Nucleus accumbens (tissue), 56 donors: ENCODE measurements at places on chromosomes 4 and X.
A peak's percentile ranks its signal among the peaks of the same experiment; 100 is the strongest.

- no peak for DNase-seq
Observed at GRCh38 chr4:137768881-137769280, 236.6 kb upstream of the PCDH18 start.

GRCh38 chrX:72025236-72025770, 106.4 kb downstream of the RTL5 start:
- no peak for DNase-seq

DNA sequence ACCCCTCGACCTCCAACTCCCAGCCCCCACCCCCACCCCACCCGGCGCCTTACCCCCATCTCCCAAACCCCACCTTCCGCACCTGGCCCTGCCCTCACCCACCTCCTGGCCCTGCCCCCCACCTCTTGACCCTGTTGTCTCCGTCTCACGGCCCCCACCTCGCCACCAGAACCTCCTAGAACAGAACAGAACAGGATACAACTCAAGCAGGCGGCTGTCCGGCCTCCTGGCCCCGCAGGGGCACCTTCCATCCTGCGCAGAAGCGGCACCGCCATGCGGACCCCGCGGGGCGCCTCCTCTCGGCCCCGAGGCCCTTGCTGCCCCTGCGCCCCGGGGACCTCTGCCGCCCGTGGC, 354 bp downstream of the CTAG2 start:
- no peak for DNase-seq

DNA sequence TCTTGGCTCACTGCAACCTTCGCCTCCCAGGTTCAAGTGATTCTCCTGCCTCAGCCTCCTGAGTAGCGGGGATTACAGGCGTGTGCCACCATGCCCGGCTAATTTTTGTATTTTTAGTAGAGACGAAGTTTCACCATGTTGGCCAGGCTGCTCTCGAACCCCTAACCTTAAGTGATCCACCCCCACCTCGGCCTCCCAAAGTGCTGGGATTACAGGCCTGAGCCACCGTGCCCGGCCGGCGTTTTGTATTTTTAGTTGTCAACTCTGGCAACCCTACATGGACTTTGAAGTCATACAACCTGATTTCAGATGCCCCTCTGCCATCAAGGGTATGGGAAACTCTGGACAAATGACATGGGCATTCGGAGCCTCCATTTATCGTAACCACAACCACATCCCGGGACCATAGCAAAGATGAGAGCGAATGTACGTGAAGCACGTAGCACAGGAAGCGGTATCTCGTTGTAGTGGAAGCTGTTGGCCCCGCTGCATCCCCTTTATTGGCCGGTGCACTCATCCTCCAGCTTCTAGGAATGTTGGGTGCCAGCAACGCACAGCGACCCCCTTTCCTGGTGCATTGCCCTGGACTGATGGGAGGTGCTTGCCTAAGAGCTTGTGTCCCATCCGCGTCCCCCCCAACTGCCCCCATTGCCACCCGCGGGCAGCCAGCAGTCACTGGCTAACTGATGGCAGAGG, 109.2 kb downstream of the PHKA2 start:
- no peak for DNase-seq

DNA sequence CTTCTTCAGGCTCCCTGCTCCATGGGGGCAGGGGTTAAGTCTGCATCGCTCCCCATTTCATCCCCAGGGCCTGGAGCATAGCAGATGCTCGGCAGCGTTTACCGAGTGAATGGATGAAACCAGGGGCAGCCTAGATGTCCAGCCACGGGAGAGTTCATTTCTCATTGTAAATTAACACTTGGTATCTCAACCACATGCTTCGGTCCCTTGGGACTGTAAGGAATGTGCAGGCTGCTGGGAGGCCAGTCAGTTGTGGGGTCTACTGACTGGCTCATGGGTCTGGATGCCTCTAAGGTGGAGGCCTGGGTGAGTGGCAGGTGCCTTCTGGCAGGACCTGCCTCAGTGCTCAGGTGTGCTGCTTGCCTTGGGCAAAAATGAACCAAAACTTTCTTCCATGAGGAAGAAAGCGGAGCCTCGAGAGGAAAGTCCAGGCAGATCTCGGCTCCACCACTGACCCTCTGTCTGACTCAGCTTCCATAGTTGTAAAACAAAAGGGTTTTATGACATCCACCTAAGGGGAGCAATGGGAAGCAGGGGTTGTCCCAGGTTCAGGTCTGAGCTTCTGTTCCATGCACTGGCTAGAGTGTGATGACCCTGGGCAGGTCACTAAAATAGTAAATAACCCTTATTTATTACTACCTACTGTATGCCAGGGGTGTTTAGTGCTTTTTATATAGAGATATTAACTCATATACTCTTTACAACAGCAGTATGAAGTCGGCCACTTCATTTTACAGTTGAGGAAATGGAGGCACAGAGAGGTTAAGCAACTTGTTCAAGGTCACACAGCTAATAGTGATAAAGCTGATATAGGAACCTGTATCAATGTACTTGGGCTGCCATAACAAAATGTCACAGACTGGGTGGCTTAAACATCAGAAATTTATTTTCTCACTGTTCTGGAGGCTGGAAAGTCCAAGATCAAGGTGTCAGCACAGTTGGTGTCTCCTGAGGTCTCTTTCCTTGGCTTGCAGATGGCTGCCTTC, 144.3 kb upstream of the STX18 start:
- DNase-seq: no peak

GRCh38 chr4:168549143-168549542, 52.3 kb downstream of the PALLD start:
- DNase-seq: no peak

GRCh38 chrX:154541896-154542722, 4.5 kb downstream of the G6PD start:
- peak; percentile 45 for DNase-seq

GRCh38 chr4:140005699-140006098, 148.3 kb downstream of the MAML3 start:
- DNase-seq: no peak

- no peak for DNase-seq
Observed at GRCh38 chrX:78237127-78237526, 90.3 kb downstream of the CYSLTR1 start.

GRCh38 chrX:72247206-72247942, 8.5 kb upstream of the ERCC6L start:
- no peak for DNase-seq

- no peak for DNase-seq
Observed at GRCh38 chr4:7547368-7548040, 112.8 kb upstream of the PSAPL1 start.

GRCh38 chrX:148530464-148531077, 30.2 kb downstream of the AFF2 start:
- DNase-seq: no peak

GRCh38 chrX:26822448-26822847, 606.5 kb downstream of the MAGEB5 start:
- DNase-seq: no peak

DNA sequence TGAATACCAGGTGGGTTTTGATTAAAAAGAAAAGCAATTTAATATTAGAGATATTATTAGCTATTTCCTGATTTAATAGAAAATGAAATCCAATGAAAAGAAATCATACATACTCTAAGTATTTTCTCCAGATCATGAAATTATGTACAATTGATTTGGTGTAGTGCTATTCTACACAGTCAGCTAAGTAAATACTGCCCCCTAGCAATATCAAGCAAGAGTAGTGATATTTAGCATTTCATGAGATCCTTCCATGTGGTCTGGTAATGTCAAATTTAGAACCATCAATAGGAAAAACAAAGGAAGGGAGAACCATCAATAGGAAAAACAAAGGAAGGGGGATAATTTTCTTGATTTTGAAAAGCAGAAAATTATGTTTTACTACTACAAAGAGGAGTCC, 114.6 kb downstream of the TBCK start:
- DNase-seq: no peak

GRCh38 chrX:149493567-149494562, 11.2 kb downstream of the IDS start:
- no peak for DNase-seq

DNA sequence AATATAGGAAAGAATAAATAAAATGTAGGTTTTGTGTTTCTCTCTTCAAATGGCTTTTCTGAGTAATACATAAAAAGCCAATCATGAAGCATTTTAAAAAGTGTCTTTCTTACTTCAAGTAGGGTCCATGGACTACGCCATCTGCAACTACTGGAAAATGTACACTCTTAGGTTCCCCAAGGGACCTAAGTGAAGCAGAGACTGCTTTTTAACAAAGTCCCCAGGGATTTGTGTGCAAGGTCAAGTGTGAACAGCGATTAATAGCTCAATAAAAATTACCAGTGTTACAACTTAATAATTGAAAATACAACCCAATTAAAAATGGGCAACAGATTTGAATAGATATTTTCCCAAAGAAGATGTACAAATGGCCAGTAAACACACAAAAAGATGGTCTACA, 84.9 kb downstream of the ARHGAP6 start:
- DNase-seq: no peak

- no peak for DNase-seq
Observed at GRCh38 chrX:120302434-120302833, 8.8 kb downstream of the TMEM255A start.

GRCh38 chr4:46946919-46947536, 38.0 kb upstream of the COX7B2 start:
- DNase-seq: no peak

GRCh38 chrX:31228909-31229308, 157.1 kb upstream of the FTHL17 start:
- no peak for DNase-seq

GRCh38 chr4:88188738-88189417, 30.4 kb upstream of the ABCG2 start:
- DNase-seq: no peak

DNA sequence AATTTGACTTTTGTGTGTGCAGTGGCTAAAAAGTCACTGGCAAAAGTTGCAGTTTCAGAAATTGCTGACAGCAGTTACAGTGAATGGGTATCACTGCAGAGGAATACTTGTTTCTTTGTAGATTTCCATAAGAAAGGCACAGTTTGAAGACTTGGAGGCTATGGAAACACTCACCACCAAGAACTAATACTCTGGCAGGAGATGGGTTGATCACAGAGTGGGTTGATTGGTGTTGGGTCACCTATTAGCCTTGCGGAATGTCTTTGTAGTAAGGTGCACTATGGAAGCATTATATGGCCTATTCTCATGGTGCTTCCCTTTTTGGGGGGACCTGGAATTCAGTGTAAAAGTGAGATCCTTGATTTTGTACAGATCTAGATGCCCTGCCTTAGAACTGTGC, 502.8 kb downstream of the CFAP47 start:
- DNase-seq: no peak

DNA sequence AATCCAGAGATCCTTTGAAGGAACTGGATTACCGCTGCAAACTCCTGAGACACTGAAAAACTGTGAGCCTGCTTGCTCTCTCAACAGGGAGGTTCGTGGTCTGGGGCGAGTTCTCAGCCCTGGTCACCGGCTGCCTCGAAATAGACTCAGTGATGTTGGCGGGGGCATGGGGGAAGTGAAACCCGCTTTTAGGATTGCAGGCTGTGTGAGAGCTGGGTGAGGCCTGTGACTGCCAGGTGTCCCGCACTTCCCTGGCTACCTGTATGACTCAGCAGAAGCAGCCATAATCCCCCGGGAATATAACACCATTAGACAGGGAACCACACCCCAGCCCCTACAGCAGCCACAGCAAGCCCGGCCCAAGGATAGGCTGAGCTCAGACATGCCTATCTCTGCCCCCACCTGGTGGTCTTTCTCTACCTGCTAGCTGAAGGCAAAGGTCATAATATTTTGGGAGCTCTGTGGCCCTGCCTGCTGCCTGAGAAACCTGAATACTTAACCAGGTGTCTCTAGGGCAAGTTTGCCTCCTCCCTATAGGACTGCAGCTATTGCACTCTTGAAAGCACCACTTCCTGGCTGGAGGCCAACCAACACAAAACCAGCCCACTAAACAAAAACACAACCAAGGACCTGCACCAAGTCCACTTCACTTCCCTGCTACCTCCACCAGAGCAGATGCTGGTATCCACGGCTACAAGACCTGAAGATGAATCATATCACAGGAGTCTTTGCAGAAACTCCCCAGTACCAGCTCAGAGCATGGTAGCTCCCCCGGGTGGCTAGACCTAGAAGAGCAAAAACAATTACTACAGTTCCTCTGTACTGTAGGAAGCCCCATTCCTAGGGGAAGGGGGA, 202.0 kb downstream of the RRAGB start:
- no peak for DNase-seq

DNA sequence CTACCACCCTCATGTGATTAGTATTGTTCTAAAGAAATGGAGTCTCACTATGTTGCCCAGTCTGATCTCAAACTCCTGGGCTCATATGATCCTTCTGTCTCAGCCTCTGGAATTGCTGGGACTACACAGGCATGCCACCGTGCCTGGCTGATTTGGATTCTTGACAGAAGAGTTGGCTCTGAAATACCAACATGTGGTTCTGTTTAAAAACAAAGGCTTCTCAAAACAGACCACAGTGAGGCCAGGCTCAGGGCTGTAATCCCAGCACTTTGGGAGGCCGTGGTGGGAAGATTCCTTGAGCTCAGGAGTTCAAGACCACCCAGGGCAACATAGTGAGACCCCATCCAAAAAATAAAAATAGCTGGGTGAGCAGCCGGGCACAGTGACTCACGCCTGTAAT, 126.7 kb downstream of the DHRSX start:
- no peak for DNase-seq

- DNase-seq: no peak
Observed at GRCh38 chr4:8647626-8648025, 55.1 kb downstream of the CPZ start.

DNA sequence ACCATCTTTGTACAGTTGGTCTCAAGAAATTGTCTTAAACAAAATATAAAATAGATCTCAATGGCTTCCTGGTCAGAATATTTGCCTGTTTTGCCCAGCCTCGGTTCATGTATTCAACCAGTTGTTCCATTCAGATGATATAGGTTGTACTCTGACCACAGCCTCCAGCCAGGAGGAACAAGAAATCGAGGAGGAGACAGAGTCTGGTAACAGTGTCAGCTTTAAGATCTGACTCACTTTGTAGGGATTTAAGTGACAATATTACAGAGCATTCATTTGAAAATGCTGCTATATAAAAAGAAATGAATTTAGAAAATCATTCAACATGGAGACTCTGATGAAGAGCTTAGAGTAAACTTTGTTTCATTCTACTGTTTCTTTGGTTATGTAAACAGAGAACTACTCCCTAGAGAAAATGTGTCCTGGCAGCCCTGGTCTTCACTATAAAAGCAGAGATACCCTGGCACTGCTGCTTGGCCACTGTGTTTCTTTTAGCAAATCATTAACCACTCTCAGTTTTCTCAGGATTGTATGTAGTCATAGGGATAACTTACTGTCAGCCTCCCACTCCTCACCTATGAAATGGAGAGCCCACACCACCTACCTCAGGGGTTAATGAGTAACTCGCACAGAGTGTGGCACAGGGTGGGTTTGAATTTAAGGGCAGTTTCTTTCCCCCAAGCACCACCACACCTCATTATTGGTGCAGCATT, 53.5 kb downstream of the PAGE2 start:
- no peak for DNase-seq

DNA sequence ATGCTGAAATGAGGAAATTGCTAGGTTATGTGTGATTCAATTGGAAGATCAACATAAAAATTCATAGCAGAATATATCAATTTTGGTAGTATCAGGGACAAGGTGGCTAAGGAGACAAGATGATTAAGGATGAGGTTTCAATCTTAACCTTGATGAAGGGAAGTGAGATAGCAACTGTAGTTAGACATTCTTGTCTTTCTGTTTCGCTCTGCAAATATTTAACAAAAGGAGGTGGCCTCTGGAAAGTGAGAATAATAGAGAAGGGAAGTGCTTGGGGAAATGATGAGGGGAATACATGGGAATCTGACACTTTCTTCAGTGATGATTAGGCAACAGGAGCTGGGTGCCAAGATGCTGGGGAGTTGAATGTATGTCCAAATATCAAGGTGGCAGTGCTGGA, 337.1 kb upstream of the PUDP start:
- DNase-seq: no peak
